ENCODE measurements at places on chromosomes 2 and 18.

GRCh38 chr2:179021258-179021657, 28.7 kb downstream of the CCDC141 start:
- DNase-seq: no peak

- DNase-seq: no peak
These were observed 1.9 kb downstream of the WDR12 start for GRCh38 chr2:202909394-202910192.

- DNase-seq: no peak
These were observed 235.2 kb downstream of the LNPK start for GRCh38 chr2:175766880-175767279.

DNA sequence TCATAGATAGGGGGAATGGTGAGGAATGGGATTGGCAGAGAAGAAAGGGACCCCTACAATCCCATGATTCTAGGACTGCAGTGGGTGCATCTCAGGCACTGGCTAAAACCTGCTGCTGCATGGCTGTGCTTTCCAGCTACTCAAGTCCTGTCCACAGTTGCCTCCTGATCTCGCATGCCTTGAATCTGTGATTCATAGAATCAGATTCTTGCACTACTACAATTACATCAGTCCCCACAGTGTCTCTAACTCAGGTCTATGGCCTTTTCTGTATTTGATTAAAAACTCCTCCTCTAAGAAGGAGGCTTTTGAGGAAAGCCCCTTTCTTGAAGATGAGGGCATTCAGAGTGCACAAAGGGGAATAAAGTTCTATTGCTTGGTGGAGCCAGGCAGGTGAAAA, 117.4 kb downstream of the LRATD1 start:
- DNase-seq: no peak

DNA sequence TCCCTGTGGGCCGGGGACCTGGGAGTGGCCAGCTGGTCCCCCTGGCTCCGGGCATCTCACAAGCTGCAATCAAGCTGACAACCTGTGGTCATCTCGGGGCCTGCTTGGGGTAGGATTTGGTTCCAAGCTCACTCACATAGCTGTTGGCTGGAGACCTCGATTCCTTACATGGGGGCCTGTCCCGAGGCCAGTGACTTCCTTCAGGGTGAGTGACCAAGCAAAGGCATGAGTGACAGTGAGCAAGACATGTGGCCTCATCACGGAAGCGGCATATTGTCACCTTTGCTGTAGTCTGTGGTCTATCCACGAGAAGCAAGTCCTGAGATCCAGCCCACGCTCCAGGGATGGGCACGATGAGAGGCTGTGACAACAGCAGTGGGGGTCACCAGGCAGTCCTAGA, 131.4 kb upstream of the ID2 start:
- DNase-seq: no peak

GRCh38 chr18:67092141-67092540, 424.4 kb downstream of the DSEL start:
- no peak for DNase-seq
